NCI-H526 (cell line): ENCODE measurements at places on chromosomes 12 and 14.
A peak's percentile ranks its signal among the peaks of the same experiment; 100 is the strongest.

DNA sequence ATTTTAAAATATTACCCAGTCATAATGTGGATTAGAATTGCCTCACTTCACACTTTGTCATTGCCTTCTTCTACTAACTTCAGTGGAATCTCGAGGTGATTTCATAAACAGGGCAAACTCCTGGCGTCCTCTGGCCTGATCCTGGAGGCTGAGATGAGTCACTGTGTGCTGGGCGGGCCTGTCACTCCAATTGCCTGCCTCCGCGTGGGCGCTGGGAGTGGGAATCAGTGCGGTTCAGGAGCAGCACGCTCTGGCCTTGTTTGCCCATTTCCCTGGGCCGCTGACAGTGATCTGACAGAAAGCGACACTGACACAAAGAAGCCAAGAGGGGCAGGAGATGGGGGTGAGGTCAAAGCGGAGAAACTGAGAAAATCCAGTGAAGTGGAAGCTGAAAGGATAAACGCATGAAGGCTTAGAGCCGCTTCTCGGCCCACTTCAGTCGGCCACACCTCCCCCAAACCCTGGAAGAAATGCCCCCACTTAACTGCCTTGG, 29.7 kb downstream of the LGR5 start:
- no peak for DNase-seq

GRCh38 chr12:125455556-125455955, 390.3 kb downstream of the AACS start:
- no peak for DNase-seq

DNA sequence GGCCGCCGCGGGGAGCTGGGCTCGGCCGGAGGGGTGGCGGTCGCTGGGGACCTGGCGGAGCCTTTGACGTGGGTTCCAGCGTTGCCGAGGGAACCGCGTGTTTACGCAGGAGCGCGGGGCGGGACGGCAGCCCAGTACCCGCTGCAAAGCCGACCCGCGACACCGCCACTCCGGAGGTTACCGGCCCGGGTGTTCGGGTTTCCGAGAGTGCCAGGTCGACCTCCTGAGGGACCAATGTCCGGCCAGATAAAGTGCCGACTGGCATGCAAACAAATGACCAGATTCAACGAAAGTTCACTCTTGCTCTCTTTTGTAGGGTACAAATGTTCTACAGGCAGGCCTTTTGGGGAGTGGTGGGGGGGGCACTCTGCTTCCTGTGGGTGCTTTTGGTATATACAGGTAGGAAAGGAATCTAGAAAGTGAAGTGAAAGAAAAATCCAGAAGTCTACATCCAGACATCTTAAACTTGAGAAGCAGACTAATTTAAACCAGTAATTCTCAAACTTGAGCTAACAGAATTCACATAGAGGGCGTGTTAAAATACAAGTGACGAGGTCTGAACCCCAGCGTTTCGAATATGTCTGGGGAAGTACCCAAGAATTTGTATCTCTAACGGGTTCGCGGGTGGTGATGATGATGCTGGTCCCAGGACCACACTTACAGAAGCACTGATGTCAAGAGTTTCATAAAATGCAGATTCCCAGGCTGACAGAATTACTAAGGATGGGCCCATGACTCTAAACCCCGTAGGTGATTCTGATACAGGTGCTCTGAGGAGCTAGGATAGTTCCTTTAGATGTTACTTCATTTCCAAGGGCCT, at the start of gene GPR135:
TSS of gene GPR135 (minus strand) at position 65 of the 820 bp plus-strand sequence. CDS start 154 bp downstream, outside the sequence.
- peak; percentile 82 for DNase-seq

DNA sequence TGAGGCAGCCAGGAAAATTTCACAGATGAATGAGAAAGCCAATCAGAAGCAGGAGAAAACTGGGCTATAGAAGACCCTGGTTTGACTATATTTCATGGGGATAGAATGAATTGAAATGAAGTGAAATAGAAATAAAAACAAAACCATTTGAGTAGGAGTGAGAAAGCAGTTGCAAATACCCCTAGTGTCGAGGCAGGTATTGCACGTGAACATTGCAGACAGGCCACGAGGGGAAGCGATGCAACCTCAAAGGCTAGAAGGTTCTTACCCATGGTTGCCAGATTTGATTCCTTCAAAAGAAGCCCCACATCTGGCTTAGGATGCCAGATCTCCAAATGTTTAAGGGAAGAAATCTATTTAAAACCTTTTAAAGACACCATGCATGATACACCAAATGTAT, 648.9 kb downstream of the VRK1 start:
- DNase-seq: peak; percentile 53

DNA sequence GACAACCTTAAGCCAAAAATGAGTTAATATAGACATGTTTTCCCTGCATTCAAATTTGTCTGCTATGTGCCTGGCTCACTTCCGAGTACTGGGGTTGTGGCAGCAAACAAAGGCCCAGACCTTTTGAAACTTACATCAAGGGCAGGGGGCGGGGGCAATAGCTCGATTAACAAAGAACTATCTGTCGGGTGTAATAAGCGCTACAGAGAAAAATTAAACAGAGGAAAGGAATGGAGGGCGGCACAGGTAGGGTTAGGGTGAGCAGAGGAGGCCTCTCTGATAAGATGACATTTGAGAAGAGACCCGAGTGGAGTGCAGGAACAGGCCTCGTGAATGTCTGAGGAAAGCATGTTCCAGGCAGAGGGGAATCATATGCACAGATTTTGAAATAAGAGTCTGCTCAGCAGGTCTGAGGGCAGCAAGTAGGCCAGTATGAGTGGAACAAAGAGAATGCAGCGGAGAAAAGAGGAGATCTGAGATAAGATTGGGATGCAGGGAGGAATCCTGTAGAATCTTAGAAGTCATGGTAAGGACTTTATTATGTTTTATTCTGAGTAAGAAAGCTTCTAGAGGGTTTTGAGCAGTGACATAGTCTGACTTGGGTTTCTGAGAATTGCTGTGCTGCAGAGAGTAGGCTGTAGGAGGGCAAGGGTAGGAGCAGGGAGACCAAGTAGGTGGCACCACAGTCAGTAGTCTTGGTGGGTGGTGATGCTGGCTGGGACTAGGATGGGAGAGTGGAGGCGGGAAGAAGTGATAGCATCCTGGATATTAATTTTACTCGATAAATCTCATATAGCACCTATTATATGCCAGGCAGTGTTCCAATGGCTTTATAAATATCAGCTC, 52.6 kb downstream of the BICDL1 start:
- DNase-seq: peak; percentile 68

DNA sequence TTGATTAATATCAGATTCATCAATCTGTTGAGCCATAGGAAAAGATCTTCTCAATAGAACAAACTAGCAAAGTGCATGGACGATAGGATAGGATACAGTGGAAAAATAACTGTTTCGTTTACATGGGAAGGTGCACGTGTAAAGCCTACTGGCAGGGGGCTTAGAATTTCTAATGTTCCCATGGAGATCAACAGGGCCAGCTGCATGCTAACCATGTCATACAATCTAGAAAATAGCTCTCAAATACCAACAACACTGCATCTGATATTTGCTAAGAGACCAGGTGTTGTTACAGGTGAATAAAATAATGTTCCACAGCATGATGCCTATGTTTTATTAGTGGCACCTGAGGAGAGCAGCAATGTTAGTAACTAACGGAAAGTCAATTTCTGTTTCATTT, 72.5 kb downstream of the ACSS3 start:
- peak; percentile 18 for DNase-seq
